ENCODE measurements at places on chromosomes 2 and 18.

- DNase-seq: no peak
Observed at GRCh38 chr2:238166391-238167343, 7.9 kb downstream of the ERFE start.

- no peak for DNase-seq
Observed at GRCh38 chr2:215900843-215901242, 112.5 kb downstream of the MREG start.

DNA sequence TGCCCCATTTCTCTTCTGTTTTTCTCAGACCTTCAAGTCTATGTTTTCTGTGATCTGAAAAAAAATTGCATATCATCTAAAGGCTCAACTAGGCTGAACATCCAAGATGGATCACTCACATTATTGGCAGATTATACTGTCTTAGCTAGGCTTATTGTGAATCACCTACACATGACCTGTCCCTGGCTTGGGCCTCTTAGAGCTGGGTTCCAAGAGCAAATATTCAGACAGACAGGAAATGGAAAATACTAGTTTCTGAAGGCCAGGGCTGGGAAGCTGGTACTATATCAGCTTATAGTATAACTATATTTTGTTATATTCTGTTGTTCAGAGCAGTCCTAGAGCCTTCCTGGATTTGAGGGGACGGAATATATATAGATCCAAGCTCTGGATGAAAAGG is 90.3 kb downstream of the PIK3C3 start:
- no peak for DNase-seq

GRCh38 chr2:229539628-229540027 is 174.7 kb downstream of the DNER start:
- DNase-seq: no peak

DNA sequence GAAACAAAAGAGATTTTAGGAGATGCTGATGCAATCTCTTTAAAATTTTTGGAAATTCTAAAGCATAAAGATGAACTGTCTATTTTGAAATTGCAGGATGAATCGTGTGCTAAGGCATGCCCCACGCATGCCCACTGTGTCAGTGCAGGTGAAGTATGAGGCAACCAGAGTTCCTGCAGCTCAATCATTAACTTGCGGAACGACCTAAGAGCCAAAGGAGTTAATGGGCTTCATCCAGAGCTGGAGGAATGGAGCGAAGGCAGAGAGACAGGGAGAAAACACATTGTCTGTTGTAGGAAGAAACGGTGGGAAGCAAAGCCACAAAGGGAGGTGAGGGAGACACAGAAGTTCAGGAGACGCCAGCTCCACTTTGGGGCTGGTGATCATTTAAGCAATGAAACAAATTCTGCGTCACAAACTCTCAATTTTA is 265.2 kb downstream of the CCDC85A start:
- no peak for DNase-seq
